ENCODE measurements at places on chromosomes 2 and 18.
A peak's percentile ranks its signal among the peaks of the same experiment; 100 is the strongest.

DNA sequence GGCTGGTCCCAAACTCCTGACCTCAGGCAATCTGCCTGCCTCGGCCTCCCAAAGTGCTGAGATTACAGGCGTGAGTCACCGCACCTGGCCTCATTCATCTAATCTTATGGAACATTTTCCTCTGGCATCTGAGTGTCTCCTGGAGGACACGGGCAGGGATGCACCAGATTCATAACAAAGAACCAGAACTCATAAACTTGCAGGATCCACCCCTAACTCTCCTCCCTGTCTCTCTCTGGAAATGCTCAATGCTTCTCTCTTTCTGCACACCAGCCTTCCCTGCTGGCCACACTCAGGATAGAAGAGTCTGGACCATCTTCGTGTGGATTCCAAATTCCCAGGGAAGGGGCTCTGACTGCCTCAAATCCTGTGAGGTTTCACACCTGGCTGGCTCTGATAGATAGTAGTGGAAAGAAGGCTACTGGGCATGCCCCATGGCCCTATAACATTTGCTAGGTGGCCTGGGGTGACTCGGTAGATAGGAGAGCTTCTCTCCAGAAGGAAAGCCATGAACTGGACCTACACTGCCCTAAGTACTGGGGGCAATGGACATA lies 483.2 kb upstream of the GYPC start:
- DNase-seq: no peak

DNA sequence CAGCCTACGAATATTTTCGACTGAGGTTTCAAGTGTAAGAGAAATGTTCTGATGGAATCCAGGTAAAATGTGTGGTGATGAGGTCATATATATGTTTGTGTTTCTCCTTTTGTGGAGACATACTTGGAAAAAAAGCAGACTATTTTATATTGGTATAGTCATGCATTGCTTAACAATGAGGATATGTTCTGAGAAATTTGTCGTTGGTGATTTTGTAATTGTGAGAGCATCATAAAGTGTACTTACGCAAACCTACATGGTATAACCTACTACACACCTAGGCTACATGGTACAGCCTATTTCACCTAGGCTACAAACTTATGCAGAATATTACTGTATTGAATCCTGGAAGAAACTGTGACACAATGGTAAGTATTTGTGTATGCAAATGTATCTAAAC lies 1849.9 kb upstream of the CELF4 start:
- no peak for DNase-seq

DNA sequence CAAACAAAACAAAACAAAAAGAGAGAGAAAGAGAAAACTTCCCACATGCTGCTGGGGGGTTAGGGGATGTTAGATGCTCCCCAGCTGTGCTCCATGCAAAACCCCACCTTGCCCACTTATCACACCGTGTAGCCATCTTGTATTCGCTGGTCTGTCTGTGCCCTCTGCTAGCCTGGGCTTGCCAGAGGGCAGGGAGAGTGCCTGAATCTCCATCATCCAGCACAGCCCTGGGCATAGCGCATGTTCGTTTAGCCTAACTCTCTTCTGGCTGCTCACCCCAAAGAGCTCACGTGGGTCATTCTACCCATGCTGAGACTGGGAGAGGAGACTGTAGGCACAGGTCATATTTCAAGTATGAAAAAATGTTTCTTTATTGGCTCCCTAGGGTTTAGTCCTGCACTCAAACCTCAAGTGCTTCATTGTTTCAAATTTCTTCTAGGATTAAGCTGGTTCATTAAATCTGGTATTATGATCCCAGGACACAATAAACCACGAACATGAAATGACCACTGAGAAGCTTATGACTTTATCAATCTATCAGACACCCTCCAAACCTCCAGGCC lies 100.5 kb downstream of the KCNF1 start:
- no peak for DNase-seq

GRCh38 chr2:174210862-174211261 lies 37.5 kb downstream of the OLA1 start:
- DNase-seq: no peak

GRCh38 chr2:48707466-48707865 lies 48.1 kb downstream of the LHCGR start:
- DNase-seq: no peak

GRCh38 chr2:42978887-42979415 lies 186.6 kb upstream of the HAAO start:
- DNase-seq: no peak

DNA sequence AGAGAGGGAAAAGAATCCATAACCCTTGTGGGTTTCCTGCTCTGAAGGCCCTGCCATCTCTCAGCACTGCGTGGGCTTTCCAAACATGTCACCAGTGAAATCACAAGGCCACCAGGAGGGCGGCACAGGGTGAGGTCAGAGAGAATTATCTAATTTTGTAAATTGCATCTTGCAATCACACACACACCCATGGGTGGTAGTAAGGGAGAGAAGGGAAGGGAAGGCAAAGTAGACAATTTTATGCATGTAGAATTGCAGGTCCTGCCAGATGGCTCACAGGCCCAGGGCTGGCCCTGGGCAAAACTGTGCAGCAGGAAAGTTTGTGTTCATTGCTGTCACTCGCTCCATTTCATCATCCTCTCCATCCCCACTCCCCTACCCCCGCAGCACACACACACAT lies 21.0 kb upstream of the ZBTB7C start:
- DNase-seq: no peak

GRCh38 chr2:238290091-238290509 lies 1.7 kb upstream of the PER2 start:
- DNase-seq: no peak

DNA sequence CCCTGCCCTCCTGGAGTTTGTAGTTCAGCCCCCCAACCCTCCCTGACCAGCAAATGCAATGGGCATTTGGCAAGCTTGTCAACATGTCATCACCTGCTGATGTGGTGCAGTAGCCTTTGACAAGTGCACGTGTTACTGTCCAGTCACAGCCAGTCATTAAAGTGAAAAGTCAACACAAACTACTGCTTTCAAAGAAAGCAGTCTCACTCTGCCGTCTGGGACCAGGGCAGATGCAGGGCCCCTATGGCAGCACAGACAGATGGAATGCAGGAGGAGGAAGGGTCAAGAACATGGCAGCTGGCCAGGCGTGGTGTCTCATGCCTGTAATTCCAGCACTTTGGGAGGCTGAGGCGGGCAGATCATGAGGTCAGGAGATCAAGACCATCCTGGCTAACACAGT lies 222.4 kb upstream of the OSR1 start:
- no peak for DNase-seq

GRCh38 chr2:46939626-46940359 lies 24.2 kb upstream of the MCFD2 start:
- DNase-seq: no peak

DNA sequence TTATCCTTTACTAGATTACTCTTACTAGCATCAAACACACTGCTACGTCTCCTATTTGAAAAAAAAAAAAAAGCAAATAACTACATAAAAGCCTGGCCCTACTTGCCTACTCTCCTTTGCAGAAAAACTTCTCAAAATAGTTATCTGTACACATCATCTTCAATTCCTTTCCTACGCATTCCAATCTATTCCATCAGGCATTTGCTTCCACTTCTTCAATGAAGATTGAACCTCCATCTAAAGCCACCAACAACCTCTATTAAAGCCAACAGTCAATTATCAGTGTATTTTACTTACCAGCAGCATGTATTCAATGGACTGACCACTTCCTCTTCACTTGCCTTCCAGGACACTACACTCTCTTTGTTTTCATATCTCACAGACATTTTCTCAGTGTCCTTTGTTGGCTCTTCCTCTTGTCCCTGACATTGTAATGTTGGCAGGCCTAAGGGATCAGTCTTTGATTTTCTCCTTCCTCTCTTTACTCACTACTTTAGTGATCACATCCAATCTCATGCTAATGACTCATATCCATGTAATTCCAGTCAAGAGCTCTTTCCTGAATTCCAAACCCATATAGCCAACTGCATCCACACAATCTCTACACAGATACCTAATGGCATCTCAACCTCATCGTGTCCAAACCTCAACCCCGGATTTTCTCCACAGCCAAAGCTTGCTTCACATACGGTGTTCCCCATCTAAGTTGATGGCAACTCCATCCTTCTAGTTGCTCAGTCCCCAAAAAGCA lies 131.3 kb downstream of the CCDC148 start:
- DNase-seq: no peak

GRCh38 chr2:10784719-10785118 lies 27.9 kb downstream of the PDIA6 start:
- no peak for DNase-seq

GRCh38 chr2:33136566-33136965 lies 189.8 kb downstream of the LTBP1 start:
- DNase-seq: no peak

- DNase-seq: no peak
Observed at GRCh38 chr2:175253871-175254270, 72.4 kb upstream of the ATP5MC3 start.

- no peak for DNase-seq
Observed at GRCh38 chr18:24270937-24271380, 126.7 kb downstream of the OSBPL1A start.

- DNase-seq: no peak
Observed at GRCh38 chr2:132517386-132517785, 100.8 kb downstream of the GPR39 start.

GRCh38 chr2:148561389-148561788 lies 83.2 kb upstream of the EPC2 start:
- DNase-seq: no peak

- DNase-seq: no peak
Observed at GRCh38 chr2:157312866-157313486, 12.6 kb downstream of the ERMN start.

DNA sequence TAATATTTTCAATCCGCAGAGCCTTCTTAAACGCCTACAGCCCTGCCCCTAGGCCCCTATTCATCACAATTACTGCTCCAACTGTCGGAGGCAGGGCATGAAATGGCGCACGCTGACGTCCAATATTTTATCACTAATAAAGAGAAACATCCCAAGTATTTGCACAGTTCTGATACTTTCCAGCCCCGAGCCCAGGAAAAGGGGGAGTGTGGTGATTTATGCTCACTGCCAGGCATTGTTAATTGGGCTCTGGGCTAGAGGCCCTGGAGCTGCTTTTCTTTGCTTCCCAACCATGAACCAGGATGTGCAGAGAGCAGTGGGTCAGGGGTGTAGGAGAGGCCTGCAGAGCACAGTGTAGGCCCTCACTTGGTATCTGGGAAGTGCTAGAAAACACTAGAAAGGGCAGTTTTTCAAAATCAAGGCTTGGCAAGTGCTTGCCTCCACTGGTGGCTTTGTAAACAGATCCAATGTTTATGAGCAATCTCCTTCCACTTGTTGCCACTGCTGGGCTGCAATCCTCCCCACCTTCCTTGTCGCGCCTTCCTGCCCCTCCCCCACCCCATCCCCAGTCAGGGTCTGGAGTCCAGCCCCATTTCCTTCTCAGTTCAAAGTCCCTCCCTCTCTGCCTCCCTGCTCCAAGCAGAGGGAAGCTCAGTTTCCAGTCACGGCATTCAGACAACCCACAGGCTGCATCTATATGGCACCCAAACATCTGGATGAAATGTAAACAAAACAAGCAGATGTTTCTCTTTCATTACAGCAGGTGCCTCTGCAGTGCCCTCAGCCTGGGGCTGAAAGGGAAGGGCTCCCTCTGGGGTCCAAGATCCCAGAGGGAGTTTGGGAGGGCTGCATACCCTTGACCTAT lies 83.9 kb upstream of the PKDCC start:
- peak; percentile 76 for DNase-seq

- DNase-seq: no peak
Observed at GRCh38 chr2:176100547-176101140, 1.0 kb downstream of the HOXD12 start.

DNA sequence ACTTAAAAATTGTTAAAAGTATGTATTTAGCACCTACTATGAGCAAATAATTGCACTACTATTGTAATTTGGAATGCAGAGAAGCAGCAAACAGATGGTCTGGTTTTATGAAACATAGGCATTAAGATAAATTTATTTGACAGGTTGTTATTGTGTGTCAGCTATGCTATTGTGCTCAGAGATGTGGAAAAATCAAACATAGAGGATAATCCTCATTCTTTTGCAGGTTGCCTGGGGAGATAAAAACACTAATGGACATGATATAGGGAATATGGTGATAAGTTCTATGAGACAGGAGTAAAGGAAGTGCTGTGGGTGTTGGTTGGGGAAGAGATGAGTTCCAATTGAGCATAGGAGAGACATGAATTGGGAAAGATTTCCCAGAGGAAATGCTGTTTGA lies 71.3 kb downstream of the PPP1R1C start:
- DNase-seq: no peak

DNA sequence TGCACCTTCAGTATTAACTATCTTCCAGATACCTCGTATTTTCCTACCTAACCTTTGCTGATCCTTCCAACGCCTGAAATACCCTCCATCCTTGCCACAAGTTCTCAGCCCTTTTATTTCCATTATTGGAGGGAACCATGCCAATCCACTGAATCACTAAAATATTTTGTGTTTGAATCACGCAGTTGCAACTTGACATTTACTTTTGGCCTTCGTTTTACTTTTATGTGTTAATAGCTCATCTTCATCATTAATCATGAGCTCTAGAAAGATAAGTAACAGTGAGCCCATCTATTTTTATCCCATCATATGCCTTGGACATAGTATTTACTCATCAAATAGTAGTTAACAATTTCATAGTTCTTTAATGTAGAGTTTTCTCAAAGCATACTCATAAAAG lies 463.2 kb downstream of the THSD7B start:
- DNase-seq: no peak

GRCh38 chr18:21629089-21629832 lies 17.1 kb downstream of the SNRPD1 start:
- DNase-seq: no peak
